Activated CD4-positive, CD25-positive, alpha-beta regulatory T cell treated with anti-CD3 and anti-CD28 coated beads, Interleukin-2, amount 50 U/mL, for 24 hours (primary cell): ENCODE measurements at places on chromosomes 11 and 22.
A peak's percentile ranks its signal among the peaks of the same experiment; 100 is the strongest.

DNA sequence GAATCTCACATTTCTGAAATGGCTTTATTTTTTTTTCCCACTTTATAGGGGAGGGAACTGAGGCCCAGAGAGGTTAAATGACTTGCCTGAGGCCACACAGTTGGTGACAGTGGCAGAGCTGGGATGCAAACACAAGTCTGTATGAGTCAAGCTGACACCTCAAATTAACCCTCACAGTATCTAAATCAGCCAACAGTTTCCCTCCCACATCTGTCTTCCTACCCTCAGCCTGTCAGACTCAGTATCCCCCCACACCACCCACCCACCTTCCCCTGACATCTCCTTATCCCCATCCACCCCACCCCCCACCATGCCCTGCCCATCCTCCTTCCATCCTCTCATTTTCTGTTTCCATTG, 95.2 kb downstream of the TP53I11 start:
- peak; percentile 83 for ATAC-seq

- no peak for ATAC-seq
Observed at GRCh38 chr11:57251037-57251436, 14.0 kb upstream of the APLNR start.

DNA sequence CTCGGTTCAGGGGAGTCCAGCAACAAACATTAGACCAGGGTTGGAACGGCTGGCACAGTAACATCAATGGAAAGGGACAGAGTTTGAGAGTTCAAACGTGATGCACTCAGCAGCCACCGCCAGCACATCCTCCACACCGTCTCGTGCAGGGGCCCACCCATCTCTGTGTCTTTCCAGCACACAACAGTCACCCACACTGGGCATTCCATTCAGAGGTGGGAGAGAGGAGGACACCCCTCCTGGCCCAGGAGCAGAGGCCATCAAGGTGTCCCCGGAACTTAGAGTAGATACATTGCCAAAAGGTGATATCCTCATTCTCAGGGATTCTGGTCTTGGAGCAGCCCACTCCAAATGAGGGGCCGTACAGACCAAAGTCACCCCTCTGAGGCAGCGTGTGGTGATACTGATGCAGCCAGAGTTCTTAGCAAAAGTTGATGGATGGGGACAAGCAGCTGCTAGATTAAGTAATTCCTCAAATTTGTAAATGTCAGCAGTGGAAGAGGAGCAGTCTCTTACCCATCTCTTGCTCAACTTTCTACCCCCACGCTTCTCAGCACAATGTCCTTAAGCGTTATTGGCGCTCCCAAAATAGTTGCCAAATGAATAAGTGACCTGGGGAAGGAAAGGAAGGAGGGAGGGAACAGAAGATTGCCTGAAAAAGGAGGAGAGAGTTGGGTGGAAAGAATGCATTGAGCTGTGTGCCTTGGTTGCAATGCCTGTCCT, 5.5 kb downstream of the SNAP29 start:
- ATAC-seq: no peak

DNA sequence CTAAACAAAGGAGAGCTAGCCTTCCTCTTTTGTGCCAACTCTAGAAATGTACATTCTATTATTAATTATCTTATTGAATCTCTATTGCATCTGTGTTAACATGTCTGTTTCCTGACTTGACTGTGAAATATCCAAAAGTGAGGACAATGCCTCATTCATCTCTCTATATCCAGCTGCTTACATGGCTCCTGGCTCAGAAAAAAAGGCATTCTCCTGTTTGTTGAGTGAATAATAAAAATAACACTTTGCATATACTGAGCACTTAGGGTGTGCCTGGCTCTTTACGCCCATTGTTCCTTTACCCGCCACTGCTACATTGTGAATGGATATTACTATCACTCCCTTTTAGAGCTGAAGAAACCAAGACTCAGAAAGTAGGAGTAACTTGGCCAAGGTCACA, 19.9 kb downstream of the NRXN2 start:
- ATAC-seq: no peak

- ATAC-seq: no peak
Observed at GRCh38 chr11:70207531-70208131, 4.5 kb downstream of the FADD start.

DNA sequence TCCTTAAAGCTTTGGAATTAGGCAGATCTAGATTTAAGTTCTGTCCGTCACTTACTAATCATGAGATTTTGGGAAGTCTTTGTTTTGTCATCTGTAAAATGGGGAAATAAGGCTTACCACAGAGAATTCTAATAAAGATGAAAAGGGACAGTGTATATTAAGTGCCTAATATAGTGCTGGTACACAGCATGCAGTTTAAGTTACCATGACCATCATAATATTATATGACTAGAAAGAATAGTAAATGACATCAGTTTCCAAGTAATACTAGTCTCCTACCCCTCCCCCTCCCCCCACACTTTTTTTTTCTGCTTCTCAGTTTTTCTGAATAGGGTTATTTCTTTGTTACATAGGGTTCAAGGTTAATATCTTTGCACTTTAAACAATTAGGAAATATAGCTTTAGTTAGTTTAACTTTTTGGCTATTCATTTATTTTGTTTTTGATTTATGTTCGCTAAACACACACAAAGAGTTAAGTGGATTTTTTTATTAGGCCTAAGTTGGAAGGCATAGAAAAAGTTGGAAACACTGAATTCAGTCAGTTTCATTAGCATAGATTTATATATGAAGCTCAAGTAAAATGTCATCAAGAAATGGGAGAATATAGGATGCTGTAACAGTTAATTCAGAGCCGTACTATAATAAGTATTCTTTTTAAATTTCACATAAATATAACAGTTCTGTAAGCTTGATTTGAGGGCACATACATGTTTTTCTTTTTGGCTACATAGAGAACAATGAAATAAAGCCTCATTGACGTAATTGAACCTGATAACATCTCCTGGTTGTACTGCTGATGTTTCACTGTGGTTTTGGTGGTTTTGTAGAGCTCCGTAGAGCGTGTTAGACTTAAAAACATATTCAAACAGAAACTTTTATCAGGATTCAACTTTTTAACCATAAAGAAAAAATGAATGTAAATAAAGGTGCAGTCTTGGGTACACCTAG, 121.2 kb downstream of the PDE3B start:
- peak; percentile 90 for ATAC-seq

DNA sequence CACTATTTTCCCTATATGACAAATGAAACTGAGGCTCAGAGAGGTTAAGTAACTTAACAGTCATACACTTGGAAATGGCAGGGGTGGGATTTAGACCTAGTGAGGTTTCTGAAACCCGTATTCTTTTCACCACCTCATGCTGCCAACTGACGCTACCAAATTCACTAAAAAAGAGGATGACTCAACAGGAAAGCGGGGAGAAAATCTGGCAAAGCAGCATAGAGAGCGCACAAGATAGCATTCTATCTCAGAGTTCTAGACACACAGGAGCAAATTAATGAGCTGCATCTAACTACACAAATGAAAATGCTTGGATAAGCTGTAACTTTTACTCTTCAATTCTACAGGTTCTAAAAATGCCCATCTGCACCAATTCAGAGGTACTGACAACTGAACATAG, 136.4 kb downstream of the RBFOX2 start:
- no peak for ATAC-seq

DNA sequence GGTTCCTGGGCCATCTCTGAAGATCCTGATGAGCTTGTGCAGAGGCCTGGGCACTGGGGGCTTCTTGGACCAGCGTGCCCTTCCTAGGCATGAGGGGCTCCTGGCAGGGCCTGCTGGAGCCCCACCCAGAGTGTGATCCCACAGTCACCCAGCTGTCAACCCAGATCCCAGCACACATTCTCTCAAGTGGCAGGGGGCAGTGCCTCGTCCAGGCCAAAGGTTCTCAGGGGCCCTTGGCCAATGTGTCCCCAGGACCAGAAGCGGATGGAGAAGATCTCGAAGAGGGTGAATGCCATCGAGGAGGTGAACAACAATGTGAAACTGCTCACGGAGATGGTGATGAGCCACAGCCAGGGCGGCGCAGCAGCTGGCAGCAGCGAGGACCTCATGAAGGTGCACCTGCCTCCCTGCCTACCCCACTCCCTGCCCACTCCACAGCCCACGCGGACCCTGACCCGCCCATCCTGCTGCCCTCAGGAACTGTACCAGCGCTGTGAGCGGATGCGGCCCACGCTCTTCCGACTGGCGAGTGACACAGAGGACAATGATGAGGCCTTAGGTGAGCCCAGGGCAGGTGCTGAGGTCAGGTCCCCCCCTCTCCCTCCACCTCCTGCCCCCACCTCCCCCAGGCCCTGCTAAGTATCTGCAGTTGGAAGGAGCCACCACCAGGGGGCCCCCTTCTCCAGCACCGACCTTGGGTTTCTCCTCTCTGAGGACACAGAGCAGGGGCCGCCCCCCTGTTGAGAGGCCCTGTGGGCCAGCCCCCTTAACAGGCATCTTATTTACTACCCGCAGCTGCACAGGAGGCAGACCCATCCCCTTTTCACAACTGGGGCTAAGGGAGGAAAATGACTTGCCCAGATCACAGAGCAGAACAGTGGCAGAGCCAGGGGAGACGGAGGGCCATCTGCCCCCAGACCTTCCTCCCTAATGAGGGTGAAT, 14.7 kb downstream of the GGA1 start:
- peak; percentile 82 for ATAC-seq

GRCh38 chr11:102589047-102589459, 36.1 kb downstream of the MMP20 start:
- no peak for ATAC-seq

GRCh38 chr11:4375431-4376140, 7.4 kb upstream of the OR52B4 start:
- no peak for ATAC-seq

DNA sequence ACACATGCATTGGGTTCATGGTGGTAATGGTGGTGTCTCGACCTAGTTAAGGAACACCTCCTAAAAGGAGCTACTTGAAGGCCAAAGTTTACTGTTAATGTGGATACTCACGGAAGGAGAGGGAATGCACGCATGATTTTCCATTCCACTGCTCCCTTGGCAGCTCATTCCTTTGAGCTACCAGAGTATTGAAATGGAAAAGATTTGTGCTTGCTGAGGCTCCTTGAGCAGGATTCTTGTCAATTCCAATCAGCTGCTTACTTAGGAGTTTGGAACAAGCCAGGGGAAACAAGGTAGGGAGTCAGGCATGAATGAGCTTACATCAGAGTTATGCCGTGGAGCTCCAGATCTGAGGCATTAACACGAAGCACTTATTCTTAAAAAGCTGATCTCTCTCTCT, 108.8 kb downstream of the GRIA4 start:
- no peak for ATAC-seq

DNA sequence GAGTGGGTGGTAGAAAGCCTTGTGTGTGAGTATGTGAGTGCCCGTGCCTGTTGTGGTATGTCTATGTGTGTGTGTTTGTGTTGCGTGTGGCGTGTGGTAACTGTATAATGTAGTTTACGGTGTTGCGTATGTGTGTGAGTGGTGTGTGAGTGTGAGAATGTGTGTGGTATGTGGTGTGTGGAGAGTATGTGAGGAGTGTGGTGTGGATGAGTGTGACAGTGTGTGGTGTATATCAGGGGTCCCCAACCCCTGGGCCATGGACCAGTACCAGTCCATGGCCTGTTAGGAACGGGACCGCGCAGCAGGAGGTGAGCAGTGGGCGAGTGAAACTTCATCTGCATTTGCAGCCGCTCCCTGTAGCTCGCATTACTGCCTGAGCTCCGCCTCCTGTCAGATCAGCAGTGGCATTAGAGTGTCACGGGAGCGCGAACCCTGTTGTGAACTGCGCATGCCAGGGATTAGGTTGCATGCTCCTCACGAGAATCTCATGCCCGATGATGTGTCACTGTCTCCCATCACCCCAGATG, 5.7 kb downstream of the UPK3A start:
- ATAC-seq: no peak

GRCh38 chr22:24753914-24754313, 20.6 kb downstream of the PIWIL3 start:
- ATAC-seq: no peak

GRCh38 chr11:67060111-67060522, 3.5 kb downstream of the RHOD start:
- ATAC-seq: no peak

DNA sequence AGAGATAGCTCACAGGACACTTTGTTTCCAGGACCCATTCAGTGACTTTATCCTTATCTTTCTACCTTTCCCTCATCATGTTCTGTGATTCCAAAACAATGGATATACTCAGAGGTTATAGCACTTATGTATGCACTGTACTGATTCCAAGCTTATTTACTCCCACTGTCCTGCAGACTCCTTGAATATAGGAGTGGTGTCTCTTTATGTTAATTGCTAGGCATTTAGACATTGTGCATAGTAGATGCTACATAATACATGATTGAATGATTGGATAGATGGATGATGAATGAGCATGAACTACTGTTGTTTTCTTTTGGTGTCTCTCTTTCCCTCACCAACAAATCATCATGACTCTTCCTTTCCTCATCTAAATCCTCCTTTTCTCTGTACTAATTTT, 279.1 kb upstream of the RAG2 start:
- no peak for ATAC-seq

- no peak for ATAC-seq
Observed at GRCh38 chr11:61164606-61165424, 3.6 kb upstream of the VPS37C start.

GRCh38 chr11:128609785-128610184, 22.4 kb upstream of the ETS1 start:
- no peak for ATAC-seq

DNA sequence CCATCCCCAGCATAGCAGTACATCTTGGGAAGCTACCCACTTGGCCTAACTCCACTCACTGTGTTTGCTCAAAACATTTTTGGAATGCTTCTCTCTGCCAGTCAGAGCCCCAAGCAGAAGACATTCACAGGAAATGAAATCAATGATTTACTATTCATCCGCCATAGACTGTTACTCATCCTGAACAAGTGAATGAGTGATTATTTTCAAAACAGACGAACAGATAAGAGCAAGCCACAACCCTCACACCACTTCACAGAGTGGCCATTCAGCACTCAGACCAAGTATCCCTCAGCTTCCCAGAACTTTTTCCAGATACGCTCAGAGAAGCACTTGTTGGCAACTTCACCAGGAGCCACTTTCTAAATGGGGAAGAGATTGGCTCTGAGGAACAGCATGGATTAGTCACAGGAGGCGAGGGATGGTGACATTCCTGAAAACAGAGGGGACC, 13.0 kb upstream of the UBASH3B start:
- no peak for ATAC-seq

DNA sequence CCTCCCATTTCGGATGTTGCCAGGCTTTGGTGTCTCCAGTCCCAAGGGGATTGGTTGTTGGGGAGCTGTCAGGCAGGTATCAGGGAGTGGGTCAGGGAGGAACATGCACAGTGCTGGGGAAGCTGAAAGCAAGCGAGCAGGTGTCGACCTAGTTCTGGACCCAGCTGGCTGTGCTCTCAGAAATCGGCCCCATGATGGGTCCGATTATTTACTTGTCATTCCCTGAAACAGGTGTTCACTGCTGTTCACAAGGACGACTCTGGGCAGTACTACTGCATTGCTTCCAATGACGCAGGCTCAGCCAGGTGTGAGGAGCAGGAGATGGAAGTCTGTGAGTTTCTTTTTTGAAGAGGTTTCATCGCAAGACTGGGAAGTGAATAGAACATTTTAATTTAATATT, 76.8 kb downstream of the JAM3 start:
- ATAC-seq: no peak
